ENCODE measurements at places on chromosomes 5 and 9. TPM values are rescaled to one million over a fixed set of nuclear protein-coding genes. Genes with fewer than 3 reads are reported as not detected.

Gene CYLC2
- not detected for total RNA-seq

Gene ADGRD2
- not detected for total RNA-seq

Gene GPX3
- 0.47 TPM for total RNA-seq

Gene FOXD1
- total RNA-seq, result 0.13 TPM

Gene PRRX2
- 0.50 TPM for total RNA-seq

Gene AIF1L
- total RNA-seq, result 0.27 TPM

Gene LRRC70
- total RNA-seq, result 0.38 TPM

Gene ERCC8
- 10.9 TPM for total RNA-seq

Gene PCDHA9
- not detected for total RNA-seq

Gene LHX6
- total RNA-seq, result not detected

Gene TAF11L10
- total RNA-seq, result not detected

Gene PCDHGB2
- 0.43 TPM for total RNA-seq

Gene SUB1
- total RNA-seq, result 460 TPM

Gene ERMP1
- 6.9 TPM for total RNA-seq

Gene HSD17B4
- 59.7 TPM for total RNA-seq

Gene PCDHA12
- not detected for total RNA-seq

Data from activated T-cell treated with anti-CD3 and anti-CD28 coated beads, Interleukin-2, amount 50 U/mL, for 4 hours (primary cell).